ENCODE measurements at places on chromosomes 12 and 14.

DNA sequence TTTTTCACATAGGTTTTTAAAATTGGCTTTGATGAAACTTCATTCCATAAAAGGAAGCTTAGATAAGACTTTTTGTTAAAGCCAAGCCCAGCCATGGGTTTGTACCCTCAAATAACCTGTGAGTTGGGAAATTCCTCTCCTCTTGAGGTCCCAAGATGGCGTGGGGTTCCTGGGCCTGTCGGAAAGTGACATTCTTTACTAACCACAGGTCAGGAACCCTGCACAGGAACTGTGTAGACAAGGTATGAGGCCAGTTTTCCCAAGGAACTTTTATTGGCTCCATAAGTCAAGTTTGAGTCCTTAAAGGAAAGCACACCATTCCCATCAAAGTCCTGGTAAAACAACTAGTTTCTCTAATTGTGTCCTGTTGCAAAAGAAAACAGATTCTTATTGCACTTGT lies 65.0 kb upstream of the AMN start:
- no peak for DNase-seq

GRCh38 chr12:127957001-127957660 lies 309.8 kb upstream of the TMEM132C start:
- no peak for DNase-seq

GRCh38 chr14:102905116-102906108 lies 17.1 kb upstream of the AMN start:
- no peak for DNase-seq

DNA sequence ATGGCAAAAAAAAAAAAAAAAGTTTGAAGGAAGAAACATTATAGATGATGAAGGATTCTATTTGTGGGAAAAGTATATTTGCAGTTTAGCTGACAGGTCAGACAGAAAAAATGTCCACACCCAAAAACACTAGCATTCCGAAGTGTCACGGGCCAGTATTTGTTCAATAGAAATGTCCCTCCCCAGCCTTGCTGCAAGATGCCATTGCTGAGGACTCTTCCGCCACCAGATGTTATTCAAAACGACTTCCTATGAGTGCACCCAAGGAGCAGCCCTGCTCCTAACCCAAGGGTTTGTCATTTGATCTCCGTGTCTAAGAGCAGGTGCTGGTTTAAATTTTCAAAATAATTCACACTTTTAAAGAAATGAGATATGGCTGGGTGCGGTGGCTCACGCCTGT lies 163.1 kb downstream of the GCH1 start:
- no peak for DNase-seq

GRCh38 chr12:89243771-89244170 lies 108.5 kb downstream of the DUSP6 start:
- DNase-seq: no peak

GRCh38 chr14:105878125-105878524 lies 351.7 kb downstream of the TMEM121 start:
- no peak for DNase-seq

- DNase-seq: no peak
These were observed 21.9 kb upstream of the CDCA4 start for GRCh38 chr14:105042813-105043212.

GRCh38 chr12:56836800-56837663 lies 73.9 kb downstream of the HSD17B6 start:
- DNase-seq: peak; percentile 31

GRCh38 chr14:61325166-61325565 lies 3.8 kb downstream of the PRKCH start:
- no peak for DNase-seq
